Chondrocyte (in vitro differentiated cells): ENCODE measurements at places on chromosomes 16 and 17. TPM values are rescaled to one million over a fixed set of nuclear protein-coding genes. Genes with fewer than 3 reads are reported as not detected.

DNA sequence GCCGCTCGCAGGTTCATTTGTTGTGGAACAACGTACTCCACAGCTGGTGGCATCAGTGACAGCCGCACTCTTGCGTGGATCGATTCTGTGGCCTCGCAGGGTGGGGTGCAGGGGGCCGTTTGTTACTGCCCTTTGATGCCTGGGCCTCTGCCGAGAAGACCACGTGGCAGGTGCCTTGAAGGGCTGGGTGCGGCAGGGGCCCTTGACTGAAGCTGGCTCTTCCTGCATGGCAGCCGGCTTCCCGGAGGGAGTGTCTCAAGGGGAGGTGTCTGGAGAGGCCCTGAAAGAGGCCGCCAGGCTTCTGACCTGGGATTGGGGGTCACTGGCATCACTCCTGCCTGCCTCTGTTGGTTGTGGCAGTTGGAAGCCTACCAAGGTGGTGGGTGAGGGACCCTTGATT lies 43.8 kb downstream of the TBCD start:
- DNase-seq = no peak

- DNase-seq = no peak
These were observed 49.3 kb downstream of the AKAP10 start for GRCh38 chr17:19928299-19928698.

Gene TBC1D3I
- total RNA-seq = 0.58 to 0.60 TPM in 2 of 3 replicates, not detected in the other

Gene CMTM2
- not detected in 3 replicates for total RNA-seq

DNA sequence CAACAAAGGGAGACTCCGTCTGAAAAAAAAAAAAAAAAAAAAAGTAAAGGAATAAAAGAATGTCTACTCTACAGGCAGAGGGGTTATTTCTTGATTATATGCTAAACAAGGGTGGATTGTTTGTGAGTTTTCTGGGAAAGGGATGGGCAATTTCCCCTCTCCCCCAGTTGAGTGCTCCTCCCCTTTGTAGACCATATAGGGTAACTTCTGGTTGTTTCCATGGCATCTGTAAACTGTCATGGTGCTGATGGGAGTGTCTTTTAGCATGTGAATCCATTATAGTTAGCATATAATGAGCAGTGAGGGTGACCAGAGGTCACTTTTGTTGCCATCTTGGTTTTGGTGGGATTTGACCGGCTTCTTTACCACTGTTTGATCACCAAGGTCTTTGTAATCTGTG lies 4.2 kb upstream of the NME1 start:
- no peak for DNase-seq

GRCh38 chr17:83190004-83190385 lies 110.6 kb downstream of the METRNL start:
- no peak for DNase-seq
